ENCODE measurements at places on chromosomes 6 and 20.

DNA sequence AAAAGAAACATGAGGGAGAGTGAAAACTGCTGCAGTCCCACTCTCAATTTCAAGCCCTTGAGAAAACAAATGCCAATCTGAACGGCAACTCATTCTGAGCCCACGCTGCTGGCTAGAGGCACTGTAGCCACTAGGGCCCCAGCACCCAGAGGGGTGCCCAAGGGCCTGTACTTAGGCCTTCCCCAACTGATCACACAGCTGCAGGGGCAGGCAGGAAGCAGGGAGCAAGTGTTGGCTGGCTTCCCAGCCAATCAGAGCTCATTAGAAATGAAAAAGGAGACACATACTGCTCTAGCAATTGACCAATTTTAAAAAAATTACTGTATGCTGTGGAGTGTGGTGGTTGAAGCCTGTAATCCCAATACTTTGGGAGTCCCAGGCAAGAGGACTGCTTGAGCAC lies 3.7 kb upstream of the BEND3 start:
- DNase-seq = no peak

GRCh38 chr6:111162504-111162903 lies 75.2 kb downstream of the SLC16A10 start:
- no peak for DNase-seq

GRCh38 chr6:148164645-148165044 lies 178.0 kb upstream of the SASH1 start:
- DNase-seq = no peak

DNA sequence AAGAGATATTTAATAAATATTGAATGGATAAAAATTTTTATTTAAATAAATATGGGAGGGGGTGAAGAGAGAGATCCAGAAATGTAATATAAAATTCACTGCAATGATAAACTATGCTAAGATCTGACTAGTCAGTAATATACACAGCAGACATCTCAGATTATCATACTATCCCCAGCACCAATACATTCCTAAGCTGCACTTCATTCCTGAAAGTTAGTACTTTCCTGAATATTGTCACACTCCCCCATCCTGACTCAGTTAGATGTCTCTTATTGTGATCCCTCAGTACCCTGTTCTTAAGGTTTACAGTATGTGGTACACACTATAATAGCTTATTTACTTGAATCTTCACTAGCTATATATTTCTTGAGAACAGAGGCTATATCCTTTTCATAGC lies 88.3 kb upstream of the KCNQ5 start:
- DNase-seq = no peak

- no peak for DNase-seq
Measured at GRCh38 chr20:62797671-62798532, 1.6 kb downstream of the MRGBP start.

DNA sequence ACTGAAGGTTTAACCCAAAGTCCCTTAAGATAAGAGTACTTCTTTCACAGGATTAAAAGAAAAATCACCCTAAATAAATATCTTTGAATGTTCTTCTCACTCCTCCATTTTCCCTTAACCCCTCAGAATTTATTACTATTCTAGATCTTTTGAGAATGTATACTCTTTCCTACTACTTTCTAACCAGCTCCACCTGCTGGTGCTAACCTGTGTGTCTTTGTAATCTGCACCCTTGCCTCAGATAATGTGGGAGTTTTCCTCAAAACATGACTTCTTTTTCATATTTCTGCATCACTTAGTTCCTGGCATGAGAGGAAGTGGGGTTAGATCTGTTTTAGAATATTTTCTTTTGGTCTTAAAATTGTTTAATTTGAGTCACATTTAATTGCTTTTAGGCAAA lies 394.2 kb downstream of the BMP2 start:
- no peak for DNase-seq

GRCh38 chr6:158149641-158150040 lies 18.4 kb downstream of the SERAC1 start:
- DNase-seq = no peak

DNA sequence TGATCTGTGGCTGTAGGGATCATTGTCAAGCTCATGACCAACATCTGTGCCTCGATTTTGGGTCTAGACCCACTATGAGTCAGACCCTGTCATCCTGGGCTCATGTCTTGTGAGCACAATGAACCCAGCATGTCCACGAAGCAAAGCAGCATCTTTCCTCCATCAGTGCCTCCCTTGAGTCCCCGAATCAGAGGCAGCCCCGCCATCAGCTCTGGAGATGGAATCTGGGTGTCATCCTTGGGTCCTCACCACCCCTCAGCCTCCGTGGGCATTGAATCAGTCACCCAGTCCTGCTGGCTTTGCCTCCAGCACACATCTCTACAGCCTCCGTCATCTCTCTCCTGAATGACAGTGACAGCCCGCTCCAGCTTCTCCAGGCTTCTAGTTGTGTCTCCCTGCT lies 56.9 kb downstream of the CHMP4B start:
- no peak for DNase-seq

GRCh38 chr6:30061858-30062458 lies 893 bp downstream of the POLR1H start:
- DNase-seq = no peak

DNA sequence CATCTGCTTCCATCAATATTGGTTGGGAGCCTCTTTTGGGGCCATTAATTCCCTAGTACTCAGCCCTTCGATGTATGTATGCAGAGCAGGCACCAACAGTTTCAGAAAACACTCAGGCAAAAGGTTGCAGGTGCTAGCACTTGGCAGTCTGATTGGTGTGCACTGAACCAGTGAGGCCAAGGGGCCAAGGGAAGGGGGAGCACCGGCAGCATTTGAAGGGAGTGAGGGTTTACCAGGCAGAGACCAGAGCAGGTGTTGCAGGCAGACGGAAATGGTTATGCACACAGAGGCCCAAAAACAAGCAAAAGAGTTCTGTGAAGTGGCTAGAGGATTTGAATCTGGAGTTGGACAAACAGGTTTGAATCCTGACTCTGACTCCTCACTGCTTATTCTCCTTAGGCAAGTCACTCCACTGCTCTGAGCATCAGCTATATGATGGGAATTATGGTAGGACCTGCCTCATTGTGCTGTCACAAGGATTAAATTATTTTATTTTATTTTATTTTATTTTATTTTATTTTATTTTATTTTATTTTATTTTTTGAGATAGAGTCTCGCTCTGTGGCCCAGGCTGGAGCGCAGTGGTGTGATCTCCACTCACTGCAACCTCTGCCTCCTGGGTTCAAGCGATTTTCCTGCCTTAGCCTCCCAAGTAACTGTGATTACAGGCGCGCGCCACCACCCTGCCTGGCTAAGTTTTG lies 58.1 kb upstream of the SHLD1 start:
- DNase-seq = no peak

DNA sequence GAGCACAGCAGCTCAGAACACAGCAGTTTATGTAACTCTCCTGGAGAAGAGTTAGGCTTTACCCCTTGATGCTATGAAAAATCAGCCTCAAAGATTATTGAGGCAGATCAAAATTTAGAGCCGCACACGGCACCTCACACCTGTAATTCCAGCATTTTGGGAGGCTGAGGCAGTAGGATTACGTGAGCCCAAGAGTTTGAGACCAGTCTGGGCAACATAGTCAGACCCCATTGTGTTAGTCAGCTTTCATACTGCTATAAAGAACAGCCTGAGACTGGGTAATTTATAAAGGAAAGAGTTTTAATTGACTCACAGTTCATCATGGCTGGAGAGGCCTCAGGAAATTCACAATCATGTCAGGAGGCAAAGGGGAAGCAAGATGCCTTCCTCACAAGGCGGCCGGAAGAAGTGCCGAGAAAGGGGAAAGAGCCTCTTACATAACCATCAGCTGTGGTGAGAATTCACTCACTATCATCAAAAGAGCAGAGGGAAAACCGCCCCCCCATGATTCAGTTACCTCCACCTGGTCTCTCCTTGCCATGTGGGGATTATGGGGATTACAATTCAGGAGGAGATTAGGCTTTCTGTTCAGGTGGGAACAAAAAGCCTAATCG lies 87.7 kb downstream of the SGK1 start:
- no peak for DNase-seq

GRCh38 chr6:159939591-159940016 lies 29.3 kb upstream of the IGF2R start:
- no peak for DNase-seq

DNA sequence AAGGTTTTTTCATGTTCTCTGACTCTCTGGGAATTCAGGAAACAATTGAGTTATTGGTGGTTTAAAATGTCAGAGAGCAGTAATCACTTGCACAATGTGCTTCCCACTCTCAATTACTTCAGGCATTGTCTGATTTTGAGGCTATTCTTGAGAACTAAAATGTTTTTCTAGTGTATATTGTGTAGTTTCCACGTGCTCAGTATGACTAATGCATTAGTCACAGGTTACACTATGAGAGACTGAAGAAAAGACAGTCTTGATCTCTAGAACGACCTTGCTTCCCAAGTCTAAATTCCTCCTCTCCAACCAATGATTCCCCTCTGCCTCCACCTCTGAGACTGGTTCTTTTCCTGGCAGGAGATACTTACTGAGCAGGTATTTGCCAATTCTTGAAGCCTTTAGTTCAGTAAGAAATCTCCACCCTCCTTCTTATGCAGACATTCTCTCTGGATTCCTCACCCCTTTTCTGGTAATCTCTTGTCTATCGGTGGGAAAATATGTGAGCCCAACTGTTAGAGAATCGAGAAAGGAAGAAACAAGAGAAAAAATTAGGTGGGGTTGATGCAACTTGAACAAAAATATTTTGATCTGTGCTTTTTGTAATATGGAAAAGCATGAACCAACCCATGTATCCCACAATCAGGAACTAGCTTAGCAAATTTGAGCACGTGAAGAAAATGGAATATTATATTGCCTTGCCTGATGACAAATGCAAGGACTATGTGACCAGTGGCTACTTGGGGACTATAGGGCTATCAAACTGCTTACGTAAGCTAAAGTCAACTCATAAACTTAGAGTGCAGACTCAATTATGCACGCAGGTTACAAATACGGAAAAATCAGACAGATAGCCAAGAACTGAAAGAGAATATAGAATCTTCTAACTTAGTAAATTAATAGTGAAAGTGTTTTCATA lies 61.1 kb upstream of the SLC22A16 start:
- no peak for DNase-seq

DNA sequence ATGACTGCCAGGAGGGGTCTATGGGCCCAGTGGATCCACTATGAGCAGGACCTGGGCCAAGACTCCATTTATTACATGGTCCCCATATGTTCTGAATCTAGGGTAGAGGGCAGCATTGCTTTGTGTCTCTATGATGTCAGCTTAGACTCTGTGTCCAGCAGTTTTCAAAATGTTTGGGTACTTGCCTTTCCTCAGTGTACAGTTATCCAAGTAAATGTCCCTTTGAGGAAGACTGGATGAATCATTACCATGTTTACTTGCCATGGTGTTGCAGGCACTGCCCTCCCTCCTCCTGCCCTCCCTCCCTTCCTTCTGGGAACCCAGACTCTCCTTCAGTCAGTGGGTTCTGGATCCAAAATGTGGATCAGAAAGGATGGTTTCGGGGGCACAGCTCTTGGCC lies 108.6 kb downstream of the NRN1 start:
- no peak for DNase-seq

DNA sequence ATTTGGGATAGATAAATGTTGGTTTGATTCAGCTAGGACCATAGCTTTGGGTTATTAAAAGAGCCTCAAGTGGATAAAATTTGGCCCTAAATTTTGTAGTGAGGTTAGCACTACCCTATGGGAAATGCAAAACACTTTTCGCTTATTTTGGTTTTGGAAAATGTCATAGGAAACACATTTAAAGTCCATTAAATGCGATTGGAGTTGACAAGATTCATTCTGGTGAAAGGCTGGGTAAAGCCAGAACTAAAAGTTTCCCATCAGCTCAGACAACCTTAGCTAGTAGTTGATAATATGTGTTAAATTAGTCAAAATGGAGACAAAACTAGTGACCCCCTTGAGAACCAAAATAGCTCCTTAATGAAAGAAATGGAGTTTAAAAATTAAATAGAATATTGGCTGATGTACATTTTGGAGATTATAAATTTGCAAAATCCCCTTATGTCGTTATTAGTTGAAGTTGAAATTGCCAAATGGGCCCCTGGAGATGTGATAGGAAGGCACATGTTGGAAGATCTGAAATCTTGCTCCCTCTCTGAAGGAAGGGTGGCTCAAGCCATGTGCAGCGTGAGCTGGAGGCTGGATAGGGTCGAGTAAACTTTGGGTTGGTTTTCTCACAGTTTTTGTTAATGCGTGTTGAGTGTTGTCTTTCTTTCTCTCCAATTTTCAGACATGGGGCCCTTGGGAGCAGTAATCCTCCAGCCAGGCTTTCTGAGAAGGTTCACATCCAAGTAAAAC lies 72.8 kb downstream of the CD83 start:
- no peak for DNase-seq

- no peak for DNase-seq
Measured at GRCh38 chr20:50270569-50270968, 79.9 kb downstream of the CEBPB start.

- no peak for DNase-seq
Measured at GRCh38 chr6:152441902-152442301, 195.3 kb downstream of the SYNE1 start.

DNA sequence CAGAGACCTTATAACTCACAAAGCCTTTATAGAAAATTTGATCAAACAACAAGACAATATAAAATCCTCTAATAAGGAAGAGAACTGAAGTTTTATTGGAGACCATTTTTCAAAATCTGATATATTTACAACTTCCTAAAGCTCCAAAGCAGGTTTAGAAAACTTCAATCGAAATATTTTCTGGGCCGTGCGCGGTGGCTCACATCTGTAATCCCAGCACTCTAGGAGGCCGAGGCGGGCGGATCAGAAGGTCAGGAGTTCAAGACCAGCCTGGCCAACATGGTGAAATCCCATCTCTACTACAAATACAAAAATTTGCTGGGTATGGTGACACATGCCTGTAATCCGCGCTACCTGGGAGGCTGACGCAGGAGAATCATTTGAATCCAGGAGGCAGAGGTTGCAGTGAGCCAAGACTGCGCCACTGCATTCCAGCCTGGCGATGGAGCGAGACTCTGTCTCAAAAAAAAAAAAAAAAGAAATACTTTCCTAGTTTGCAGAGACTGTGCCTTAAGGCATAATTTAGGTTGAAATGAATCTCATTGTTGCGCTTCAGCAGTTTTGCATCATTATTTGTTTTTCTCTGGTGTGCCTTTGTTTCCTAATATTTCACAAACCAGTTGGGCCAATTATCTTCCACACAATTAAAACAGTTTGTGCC lies 60.6 kb upstream of the ASIP start:
- no peak for DNase-seq

- no peak for DNase-seq
Measured at GRCh38 chr20:50982363-50982762, 23.7 kb downstream of the MOCS3 start.

- DNase-seq = no peak
Measured at GRCh38 chr20:6008254-6008653, 45.6 kb downstream of the LRRN4 start.

GRCh38 chr6:93300661-93301060 lies 118.7 kb downstream of the EPHA7 start:
- no peak for DNase-seq

DNA sequence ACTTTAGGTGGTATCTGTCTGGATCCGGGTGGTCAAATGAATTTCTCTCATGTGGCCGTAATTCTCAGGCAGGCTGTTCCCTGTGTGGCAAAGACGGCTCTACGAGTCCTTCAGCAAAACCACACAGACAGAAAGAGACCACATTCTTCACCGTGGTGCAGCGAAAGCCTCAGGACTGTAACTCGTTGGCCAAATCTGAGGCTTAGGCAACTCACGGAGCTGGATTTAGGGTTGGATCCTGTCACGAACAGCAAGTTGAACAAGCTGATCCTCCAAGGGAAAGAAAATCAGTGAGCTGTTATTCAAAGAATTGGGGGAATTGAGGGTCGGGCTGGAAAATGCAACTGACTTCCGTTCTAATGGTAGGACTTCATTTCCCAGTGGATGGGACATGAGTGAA lies 167.4 kb downstream of the ZMYND8 start:
- no peak for DNase-seq

All from activated CD4-positive, alpha-beta T cell treated with anti-CD3 and anti-CD28 coated beads, Interleukin-2, amount 50 U/mL, for 48 hours (primary cell).